ENCODE measurements at places on chromosomes 4 and X.

DNA sequence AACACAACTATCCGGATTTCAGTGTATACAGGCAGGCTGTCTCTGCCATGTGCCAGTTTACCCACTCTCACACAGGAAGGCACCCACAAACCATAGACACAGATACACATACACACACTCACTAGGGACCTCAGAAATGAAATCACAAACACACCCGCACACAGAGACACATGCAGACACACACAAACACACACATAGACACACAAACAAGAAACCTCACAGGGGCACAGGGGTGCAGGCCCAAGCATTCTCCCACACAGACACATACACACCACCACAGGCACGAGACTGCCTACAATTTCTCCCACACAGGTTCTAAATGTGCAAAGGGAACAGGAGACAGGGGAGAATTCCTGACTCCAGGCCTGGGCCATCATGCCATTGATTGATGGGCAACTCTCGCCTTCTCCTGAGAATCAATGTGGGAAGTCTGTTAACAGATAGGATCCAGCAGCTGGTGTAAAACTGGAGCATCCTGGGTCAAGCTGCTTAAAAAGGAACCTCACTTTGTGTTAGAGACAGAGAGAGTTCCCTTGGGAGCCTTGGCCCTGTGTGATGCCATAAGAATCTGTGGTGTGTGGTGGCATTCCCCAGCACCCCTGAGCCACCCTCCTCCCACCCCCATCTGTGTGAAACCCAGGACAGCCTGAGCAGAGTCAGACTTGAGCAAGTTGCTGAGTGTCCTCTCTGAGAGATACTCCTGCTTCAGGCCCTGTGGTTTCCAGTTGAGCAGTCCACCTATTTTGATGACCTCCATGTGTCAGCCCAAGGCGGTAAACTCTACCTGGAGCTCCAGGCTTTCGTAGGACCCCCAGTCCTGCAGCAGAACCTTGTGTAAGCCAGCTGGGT is 33.9 kb downstream of the NBDY start:
- no peak for DNase-seq

DNA sequence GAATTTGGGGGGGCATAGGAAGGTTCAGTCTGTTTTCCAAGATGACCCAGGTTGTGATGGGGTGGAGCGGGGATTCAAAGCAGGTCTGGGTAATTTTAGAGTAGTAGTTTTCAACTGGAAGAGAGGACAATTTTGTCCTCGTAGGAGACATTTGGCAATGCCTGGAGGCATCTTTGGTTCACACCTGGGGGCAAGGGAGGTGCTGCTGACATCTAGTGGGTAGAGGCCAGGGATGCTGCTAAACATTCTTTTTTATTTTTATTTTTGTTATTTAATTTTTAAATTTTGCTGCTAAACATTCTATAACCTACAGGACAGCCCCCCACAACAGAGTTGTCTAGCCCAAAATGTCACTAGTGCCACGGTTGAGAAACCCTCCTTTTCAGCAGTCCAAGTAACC is 1.9 kb downstream of the RAB9A start:
- DNase-seq: no peak

DNA sequence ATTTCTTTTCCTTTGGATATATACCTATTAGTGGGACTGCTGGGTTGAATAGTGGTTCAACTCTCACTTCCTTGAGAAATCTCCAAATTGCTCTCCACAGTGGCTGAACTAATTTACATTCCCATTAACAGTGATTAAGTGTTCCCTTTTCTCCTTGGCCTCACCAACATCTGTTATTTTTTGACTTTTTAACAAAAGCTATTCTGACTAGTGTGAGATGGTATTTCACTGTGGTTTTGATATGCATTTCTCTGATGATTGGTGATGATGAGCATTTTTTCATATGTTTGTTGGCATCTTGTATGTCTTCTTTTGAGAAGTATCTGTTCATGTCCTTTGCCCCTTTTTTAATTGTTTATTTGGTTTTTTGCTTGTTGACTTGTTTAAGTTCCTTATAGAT is 413.0 kb downstream of the MAPK10 start:
- no peak for DNase-seq

DNA sequence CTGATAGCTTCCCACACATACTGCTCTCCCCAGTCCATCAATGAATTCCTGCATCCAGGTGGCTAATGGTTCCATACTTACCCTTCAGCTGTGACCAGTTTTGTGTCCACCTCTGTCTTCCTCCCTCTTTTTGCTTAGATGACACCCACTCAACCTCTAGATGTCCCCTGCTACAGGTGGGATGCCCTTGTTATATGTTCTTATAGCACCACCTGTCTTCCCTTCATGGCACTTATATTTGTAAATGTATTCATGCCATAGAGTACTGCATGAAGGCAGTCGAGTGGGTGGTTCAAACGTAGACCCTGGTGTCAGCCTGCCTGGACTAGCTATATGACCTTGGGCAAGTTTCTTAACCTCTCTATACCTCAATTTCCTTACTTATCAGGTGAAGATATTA is 6.5 kb upstream of the USP46 start:
- DNase-seq: no peak

DNA sequence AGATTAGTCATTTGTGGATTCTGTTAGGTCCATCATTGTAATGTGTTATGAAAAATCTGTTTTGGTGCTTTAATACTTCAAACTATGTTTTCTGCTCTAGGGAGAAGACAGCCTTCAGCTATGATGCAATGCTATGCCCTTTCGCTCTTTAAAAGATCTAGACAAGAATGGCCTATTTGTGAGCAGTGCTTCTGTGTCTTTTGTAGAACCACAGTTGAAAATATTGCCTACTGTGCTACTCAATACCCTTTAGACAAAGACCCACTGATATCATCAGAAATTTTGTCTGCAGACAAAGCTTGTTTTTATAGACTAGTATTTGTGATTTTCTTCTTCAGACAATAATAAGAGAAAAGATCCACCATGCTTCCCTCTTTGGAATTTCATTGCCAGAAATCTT is 44.6 kb upstream of the SLITRK2 start:
- DNase-seq: no peak

DNA sequence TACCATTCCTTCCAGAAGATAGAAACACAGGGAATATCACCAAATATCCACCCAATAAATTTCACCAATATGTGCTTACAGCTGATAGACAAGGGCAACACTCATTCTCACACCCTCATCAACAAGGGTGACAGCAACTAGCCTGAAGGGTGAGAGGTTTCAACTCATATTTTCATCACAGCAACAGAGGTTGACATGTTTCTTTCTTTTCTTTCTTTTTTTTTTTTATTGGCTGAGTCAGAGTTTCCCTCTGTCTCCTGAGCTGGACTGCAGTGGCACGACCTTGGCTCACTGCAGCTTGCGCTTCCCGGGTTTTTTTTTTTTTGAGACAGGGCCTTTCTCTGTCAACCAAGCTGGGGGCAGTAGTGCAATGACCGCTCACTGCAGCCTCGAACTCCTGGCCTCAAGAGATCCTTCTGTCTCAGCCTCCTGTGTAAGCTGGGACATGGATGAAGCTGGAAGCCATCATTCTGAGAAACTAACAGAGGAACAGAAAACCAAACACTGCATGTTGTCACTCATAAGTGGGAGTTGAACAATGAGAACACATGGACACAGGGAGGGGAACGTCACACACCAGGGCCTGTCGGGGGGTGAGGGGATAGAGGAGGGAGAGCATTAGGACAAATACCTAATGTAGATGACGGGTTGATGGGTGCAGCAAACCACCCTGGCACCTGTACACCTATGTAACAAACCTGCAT is 27.5 kb upstream of the ASMTL start:
- DNase-seq: no peak

- peak; percentile 47 for DNase-seq
Observed at GRCh38 chrX:71870208-71871098, 40.2 kb upstream of the NHSL2 start.

- no peak for DNase-seq
Observed at GRCh38 chr4:62717154-62717553, 1517.0 kb downstream of the ADGRL3 start.

- peak; percentile 28 for DNase-seq
Observed at GRCh38 chrX:24229400-24229879, 79.9 kb downstream of the ZFX start.

- DNase-seq: peak; percentile 53
Observed at GRCh38 chr4:145352438-145353145, 129.1 kb upstream of the SMAD1 start.

GRCh38 chr4:42925921-42926320 is 33.4 kb downstream of the GRXCR1 start:
- DNase-seq: no peak

DNA sequence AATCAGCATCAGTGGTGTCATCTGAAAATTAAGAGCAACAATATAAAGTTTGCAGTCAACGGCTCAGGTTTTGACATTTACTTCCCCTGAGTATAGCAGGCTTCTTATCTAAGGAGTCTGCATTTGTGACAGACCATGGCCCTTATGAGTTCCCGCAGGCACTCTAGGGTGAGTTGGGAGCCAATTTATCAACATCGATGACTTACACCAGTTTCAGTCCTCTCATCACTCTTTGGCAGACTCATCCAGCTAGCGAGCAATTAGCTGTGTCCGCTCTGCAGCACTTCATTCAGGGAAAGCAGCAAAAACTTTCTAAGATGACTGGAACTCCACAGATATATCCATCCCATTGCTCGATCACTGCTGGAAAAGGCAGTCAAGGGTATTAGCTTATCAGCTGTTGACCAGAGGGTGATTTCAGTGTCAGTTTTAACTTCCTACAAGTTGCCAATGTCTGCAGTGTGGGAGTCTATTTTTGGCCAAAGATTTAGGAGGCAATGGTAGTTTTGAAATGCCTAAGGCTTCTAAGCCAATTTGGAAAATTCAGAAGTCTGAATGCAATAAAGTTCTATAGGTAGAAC is 625.1 kb upstream of the TENM3 start:
- no peak for DNase-seq

- DNase-seq: no peak
Observed at GRCh38 chr4:100657187-100657586, 139.4 kb upstream of the EMCN start.

DNA sequence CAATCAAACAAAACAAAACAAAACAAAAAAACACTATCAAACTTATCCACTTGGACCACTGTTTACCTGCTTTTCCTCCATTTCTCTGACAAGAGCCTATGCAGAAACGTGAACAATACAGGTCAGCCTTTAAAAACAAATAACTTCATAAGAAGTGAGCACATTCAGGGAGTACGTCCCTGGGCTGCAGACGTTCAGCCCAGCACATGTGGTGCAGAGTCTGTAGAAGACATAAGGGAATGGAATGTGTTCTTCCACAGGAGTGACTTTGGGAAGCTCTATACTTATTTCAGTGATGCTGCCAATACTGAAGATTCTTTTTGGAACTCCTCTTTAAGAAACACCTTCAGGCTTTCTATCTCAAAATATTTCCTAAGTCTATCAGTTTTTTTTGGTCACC is 120.6 kb downstream of the SPRY1 start:
- DNase-seq: no peak

DNA sequence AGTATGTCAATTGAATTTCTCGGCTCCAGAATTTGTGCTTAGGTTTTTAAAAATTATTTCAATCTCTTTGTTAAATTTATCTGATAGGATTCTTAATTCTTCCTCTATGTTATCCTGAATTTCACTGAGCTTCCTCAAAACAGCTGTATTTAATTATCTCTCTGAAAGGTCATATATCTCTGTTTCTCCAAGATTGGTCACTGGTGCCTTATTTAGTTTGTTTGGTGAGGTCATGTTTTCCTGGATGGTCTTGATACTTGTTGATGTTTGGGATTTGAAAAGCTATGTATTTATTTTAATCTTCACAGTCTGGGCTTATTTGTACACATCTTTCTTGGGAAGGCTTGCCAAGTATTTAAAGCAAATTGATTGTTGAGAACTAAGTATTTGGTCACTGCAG is 24.7 kb upstream of the HERC3 start:
- DNase-seq: no peak

DNA sequence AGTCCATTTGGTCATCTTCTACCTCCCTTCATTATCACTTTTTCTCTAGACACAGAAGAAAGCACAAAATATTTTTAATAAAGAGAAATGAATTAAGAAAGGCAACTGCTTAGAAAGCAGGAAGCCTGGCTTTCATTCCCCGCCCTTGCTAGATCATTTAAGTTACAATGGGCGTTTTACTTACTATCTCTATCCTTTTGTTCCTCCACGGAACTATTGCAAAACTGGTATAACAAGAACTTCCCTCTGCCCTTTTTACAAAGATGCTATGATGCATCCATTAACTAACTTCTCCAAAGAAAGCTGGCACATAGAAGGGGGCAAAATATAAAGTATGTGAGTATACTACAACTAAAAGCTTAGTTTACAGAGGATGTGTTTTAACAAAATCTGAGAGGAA is 434.5 kb upstream of the FTHL17 start:
- DNase-seq: no peak

GRCh38 chrX:21700967-21701366 is 42.8 kb upstream of the KLHL34 start:
- no peak for DNase-seq

- no peak for DNase-seq
Observed at GRCh38 chr4:143531380-143531779, 17.9 kb downstream of the SMARCA5 start.

- DNase-seq: no peak
Observed at GRCh38 chr4:7806338-7807090, 133.1 kb downstream of the AFAP1 start.

GRCh38 chrX:23003116-23003515 is 3.4 kb downstream of the DDX53 start:
- no peak for DNase-seq

GRCh38 chr4:63105839-63106238 is 1303.4 kb downstream of the TECRL start:
- no peak for DNase-seq
